ENCODE measurements at places on chromosomes 6 and 20. TPM values are rescaled to one million over a fixed set of nuclear protein-coding genes. Genes with fewer than 3 reads are reported as not detected.

DNA sequence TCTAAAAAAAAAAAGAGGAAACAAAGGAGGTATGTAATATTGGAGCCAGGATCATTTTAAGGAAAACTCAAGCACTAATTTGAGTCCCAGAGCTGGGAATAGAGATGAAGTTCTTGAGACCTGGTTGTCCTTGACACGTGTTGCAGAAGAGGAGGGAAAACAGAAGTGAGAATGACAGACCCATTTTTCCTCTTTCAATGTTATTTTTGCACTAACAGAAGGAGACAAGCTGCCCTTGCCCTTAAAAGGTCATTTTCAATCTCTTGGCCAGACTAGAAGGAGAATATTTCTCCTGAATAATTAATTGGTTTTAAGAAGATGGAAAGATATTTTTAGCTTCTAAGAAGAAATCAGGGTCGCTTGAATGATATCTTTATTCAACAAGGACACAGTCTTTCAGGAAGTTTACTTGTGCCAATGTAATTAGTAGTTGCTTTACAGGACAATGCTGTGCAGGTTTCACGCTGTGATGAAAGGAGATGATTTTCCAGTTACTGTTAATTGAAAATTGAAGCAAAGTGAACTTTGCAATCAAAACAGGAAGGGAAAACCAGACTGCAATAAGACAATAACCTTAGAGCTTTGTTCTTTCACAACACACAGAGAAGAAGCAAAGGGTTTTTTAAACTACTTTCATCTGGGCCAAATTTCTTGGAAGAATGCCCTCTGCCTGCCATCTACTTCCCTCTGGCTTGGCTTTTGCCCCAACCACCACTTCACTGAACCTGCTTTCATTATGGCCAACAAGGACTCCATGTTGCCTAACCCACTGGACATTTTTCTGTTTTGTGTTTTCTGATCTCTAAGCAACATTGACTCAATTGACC is 107.8 kb upstream of the SHLD1 start:
- DNase-seq = no peak

DNA sequence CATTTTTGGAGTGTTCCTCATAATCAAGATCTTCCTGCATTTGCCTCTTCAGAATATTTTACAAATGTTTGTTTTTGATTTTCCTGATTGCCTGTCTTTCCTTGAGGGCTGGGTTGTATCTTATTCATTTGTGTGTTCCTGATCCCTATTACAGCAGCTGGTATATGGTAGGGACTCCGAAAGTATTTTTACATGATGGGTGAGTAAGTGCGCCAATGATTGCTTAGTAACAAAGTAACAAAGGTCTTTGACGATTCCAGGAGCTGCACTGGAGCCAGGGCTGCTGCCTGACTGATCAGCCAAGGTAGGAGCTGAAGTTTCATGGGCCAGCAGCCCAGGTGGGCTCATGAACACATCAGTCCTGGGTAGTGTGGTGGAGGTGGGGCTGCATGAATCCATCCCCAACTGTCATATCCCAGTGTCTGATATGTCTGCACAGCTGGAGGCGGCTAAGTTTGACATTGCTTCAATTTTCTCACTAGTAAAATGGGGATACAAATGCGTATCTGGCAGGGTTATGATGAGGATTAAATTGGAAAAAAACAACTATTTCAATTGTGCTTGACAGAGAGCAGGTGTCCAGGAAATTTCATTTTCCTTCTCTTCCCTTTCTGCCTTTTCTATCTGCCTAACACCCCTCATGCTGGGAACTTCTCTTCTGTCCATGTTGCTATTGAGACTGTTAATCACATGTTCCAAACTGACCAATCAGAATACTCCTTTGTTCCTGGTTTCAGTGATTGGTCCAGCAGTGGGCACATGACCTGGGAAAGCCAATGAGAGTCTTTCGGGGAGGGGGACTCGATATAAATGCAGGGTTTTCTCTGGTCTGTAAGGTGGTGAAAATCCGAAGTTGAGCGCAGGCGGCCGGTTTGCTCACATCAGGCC is 90.7 kb downstream of the CDH26 start:
- DNase-seq = no peak

- DNase-seq = no peak
These were observed 6.5 kb downstream of the RNF24 start for GRCh38 chr20:4008877-4009276.

GRCh38 chr6:15516923-15517560 is 145.8 kb downstream of the DTNBP1 start:
- no peak for DNase-seq

GRCh38 chr20:33576432-33577125 is 85.5 kb upstream of the C20orf144 start:
- peak; percentile 72 for DNase-seq

DNA sequence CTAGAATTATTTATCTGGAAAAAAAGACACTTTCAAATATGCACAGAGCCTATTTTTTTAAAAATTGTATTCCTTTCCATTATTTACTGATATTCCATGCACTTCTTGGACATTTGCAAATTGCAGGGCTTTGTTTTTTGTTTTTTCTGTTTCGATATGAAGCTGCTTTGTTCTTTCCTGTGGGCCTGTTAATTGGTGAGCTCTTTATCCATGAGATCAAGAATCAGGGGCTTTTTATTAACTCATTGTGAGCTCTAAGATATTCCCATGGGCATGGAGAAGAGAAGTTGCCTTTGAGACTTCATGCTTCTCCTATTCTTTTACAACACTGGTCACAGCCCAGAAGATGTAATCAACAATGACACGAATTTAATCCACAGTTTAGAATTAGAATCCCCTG is 145.1 kb downstream of the SAMD5 start:
- DNase-seq = no peak

DNA sequence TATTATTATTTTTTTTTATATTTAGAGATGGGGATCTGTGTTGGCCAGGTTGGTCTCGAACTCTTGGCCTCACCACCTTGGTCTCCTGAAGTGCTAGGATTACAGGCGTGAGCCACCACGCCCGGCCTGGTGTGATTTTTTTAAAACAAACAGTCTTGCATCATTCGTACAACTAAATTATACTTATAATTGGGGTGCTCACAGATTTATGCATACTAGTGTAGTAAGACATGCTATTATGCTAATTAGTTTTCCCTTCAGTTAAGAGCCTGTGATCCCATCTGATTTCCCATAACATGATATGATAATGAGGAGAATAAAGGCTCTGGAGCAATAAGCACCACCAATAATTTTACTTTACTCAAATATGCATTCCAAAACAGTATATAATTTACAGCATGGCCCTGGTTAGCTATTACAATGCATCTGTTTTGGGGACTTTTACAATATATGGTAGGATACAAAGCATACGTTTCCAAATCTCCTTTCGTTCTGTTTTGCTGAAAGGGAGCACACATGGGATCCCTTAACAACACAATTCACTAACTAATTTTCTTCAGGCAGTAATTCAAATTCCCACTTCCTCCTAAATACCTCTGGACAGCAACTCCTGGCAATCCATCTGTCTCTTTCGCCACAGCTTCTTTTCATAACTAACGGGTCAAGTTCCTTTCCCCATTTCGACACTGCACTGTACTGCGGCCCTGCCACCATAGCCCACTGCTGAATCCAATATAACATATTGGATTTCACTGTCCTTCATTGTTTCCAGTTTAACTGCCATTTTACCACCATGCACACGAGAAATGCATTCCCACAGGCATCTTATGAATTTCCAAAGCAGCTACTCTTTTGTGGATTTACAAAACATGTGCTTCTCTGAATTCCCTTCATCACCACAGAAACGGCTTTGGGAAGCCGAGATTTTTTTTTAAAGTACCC is 1.7 kb downstream of the NUDT3 start:
- DNase-seq = no peak

DNA sequence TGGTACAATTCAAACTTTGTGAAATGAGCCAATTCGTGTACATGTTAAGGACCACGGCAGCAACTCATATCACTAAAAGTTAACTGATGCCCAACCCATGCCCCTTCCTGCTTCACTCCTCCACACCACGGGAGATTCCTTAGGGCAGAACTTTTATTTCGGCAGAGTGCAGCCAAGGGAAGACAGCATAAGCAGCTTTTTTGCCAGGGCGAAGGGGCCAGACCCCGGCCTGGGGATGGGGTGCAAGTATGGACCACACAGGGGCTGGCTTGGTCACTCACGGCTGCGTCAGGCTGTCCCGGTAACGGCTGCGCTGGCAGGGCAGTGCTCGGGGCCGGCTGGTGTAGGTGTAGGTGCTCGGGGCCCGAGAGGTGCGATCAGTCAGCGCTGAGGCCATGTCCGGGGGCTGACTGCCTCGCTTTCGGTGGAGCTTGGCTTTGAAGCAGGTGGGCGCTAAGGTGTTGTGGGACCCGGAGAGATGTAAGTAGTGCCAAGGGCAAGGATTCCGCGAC is 792 bp downstream of the RSPH3 start:
- DNase-seq = no peak

GRCh38 chr6:5302220-5302946 is 41.1 kb downstream of the FARS2 start:
- DNase-seq = no peak

DNA sequence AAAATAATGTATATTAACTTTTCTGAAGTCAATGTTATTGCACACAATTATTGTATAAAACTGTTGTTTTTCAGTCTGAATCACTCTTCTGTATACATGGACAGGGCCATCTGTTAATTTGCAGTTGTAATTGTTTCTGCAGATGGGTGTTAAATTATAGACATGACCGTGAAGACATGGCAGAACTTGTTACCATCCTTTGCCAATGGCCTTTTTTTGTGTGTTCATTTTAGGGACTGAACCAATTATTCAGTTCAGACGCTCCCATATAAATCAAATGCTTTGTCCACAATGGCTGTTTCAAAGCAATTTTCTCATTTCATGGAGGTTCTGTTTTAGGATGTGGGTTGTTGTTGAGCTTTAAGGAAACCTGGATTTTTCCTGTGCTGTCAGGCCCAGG is 533.7 kb downstream of the DOK5 start:
- no peak for DNase-seq

DNA sequence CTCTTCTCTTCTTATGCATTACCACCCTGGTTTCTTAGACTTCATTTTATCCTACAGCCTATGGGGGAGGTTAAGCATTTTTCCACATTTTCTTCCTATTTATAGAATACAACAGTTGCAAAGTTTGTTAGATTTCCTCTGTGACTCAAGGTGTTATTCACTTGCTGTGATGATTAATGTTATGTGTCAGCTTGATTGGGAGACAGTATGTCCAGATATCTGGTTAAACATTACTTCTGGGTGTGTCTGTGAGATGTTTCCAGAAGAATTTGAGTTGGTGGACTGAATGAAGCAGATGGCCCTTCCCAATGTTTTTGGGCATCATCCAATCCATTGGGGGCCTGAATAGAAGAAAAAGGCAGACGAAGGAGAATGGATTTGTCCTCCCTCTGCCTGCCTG is 131.3 kb downstream of the C6orf118 start:
- no peak for DNase-seq

DNA sequence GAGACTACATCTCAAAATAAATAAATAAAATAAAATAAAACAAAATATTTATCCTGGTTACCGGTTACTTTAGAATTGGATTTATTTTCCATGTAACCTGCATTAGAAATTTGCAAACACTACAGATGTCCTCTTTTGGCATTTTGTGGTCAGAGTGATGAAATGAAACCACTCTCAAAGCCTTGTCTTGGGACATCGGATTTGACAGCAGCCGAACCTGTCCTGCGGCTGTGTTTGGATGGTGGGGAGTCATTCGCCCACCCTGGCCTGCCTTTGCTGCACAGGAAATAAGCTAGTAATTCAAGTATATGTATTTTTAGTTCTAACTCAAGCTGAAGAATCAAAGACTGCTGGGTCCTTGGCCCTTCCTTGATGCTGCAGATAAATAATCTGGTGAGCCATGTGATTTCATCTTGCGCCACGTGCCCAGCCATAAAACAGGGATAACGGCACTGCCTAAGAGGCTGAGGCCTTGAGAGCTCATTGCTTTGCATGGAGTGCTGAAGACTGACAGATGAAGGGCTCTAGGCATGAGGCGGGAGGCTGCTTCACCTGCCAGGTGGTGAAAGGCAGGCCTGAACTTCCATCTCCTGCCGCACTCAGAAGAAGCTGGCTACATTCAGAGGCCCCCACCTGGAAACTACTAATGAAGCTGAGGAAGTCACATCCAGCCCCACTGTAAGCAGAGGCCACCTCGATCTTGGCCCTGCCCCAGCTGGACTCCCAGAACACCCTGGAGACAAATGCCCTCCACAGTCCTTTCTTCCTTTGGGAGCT is 76.9 kb downstream of the NOL4L start:
- no peak for DNase-seq

DNA sequence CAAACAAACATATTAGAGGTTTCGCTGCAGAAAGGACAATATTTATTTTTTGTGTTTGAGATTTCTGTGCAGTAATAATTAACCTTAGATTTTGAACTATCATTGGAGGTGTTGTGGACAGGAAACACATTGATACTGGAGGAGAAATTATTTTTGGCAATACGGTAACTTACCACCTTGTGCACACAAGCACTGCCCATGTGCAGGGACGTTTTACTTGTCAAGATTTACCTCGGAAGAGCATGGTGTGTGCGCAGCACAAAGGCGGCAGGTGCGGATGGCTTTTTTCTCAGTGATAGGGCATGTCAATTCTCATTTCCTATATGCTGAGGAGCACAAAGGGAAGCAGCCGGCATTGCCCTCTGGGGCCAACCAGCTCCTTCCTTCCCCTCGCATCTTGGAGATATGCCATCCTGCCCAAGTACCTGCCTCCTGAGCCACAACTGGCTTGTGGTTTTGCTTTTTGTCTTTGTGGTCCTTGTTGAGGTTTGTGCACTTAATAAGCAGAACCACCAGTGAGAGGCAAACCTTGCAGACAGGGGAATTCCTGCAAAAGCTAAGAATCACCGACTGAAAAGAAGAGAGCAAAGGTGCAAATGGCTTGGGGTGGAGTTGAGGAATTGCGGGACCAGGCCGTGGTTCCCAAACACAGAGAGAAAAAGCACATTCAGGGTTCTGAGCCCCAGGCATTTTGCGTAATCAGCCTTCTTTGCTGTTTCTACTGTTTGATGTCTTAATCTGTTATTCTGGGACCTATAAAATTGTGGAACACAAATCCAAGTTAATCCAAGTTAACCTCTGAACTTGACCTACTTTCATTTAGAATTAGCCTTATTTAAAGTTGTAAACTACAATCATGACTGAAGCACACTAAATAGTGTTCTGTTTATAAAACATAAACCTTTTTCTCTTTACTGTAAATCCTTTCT is 21.9 kb downstream of the SAMD5 start:
- no peak for DNase-seq

The GJA1 gene
- 101 TPM for total RNA-seq

The FAXC gene
- not detected for total RNA-seq

The TUBB2B gene
- 1.4 TPM for total RNA-seq

The TCF15 gene
- total RNA-seq = 9.2 TPM

The DPM1 gene
- total RNA-seq = 43.0 TPM

The CCN5 gene
- 96.9 TPM for total RNA-seq

The CPXM1 gene
- 3.0 TPM for total RNA-seq

The BPI gene
- total RNA-seq = 0.20 TPM

The HLA-DQA1 gene
- total RNA-seq = 7.7 TPM

The NR2E1 gene
- total RNA-seq = not detected

The MLN gene
- not detected for total RNA-seq

The MUC21 gene
- total RNA-seq = not detected

The FAM184A gene
- total RNA-seq = 1.8 TPM
